ENCODE measurements at places on chromosomes 7 and 10. TPM values are rescaled to one million over a fixed set of nuclear protein-coding genes. Genes with fewer than 3 reads are reported as not detected.

Gene GPR26
- total RNA-seq: not detected

DNA sequence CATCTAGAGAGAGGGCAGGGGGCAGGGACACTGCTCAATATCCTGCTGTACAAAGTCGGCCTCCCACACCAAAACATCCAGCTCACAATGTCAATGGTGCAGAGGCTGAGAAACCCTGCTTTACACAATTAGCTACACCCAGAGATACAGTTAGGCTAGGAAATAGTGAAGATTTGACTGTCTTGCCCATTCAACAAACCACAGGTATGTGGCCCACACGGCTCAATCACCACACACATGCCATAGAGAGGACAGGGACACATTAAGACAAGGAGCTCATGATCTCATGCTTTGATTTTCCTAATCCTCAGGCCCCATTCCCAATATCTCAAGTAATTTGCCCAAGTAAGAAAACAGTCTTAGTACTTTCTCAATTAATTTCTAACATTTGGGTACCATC is 110.4 kb downstream of the OSBPL3 start:
- peaks cover 64% of the 10 kb centered on the region for H3K36me3 ChIP-seq
- no peak for DNase-seq
- no peak overlapping the region for H3K4me3 ChIP-seq
- no peaks in the 10 kb centered on the region for H3K27me3 ChIP-seq

- DNase-seq: no peak
- H3K4me3 ChIP-seq: no peak overlapping the region
- peaks cover 14% of the 10 kb centered on the region for H3K4me1 ChIP-seq
- no peaks in the 10 kb centered on the region for H3K27me3 ChIP-seq
- peaks cover 65% of the 10 kb centered on the region for H3K36me3 ChIP-seq
- H3K27ac ChIP-seq: peak overlapping the region; percentile 25
Measured at GRCh38 chr10:6225263-6225814, 22.6 kb downstream of the PFKFB3 start.

GRCh38 chr7:123974326-123974908 is 49.4 kb downstream of the SPAM1 start:
- no peak overlapping the region for H3K27ac ChIP-seq
- no peak overlapping the region for H3K4me3 ChIP-seq
- no peaks in the 10 kb centered on the region for H3K4me1 ChIP-seq
- H3K27me3 ChIP-seq: no peaks in the 10 kb centered on the region

DNA sequence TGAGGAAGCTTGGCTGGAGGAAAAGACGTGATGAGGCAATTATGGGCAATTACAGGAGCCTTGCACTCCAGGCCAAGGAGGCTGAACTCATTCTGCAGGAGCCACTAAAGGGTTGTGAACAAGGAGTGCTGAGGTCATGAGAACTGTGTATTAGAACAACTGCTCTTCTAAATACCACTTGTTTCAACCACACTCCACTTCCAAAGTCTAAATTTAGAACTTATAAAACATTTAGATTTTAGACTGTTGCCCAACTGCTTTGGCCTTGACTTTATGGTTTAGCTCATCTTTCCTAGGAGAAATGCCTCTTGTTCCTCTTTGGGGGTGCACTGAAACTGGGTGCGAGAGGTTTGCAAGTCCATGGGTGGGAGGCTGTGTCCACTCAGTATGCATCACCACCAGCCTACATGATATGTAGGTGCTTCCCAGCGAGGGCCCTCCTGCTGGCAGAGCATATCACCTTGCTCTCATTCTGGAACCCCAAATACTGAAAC is 199.7 kb upstream of the AOAH start:
- H3K4me3 ChIP-seq: no peak overlapping the region
- DNase-seq: no peak
- no peaks in the 10 kb centered on the region for H3K27me3 ChIP-seq
- no peak overlapping the region for H3K27ac ChIP-seq
- no peaks in the 10 kb centered on the region for H3K4me1 ChIP-seq

- peak; percentile 13 for DNase-seq
- H3K4me3 ChIP-seq: no peak overlapping the region
- H3K27me3 ChIP-seq: no peaks in the 10 kb centered on the region
- H3K36me3 ChIP-seq: peaks cover 3% of the 10 kb centered on the region
- peaks cover 16% of the 10 kb centered on the region for H3K4me1 ChIP-seq
- H3K27ac ChIP-seq: no peak overlapping the region
Measured at GRCh38 chr7:17118412-17118811, 180.0 kb upstream of the AHR start.

GRCh38 chr7:133535308-133535707 is 282.4 kb downstream of the EXOC4 start:
- no peak overlapping the region for H3K4me3 ChIP-seq
- no peaks in the 10 kb centered on the region for H3K27me3 ChIP-seq
- H3K36me3 ChIP-seq: no peaks in the 10 kb centered on the region
- no peaks in the 10 kb centered on the region for H3K4me1 ChIP-seq
- DNase-seq: no peak
- no peak overlapping the region for H3K27ac ChIP-seq

- peaks cover 16% of the 10 kb centered on the region for H3K4me1 ChIP-seq
- peaks cover 54% of the 10 kb centered on the region for H3K27me3 ChIP-seq
- no peak overlapping the region for H3K27ac ChIP-seq
- H3K4me3 ChIP-seq: peak overlapping the region; percentile 64
Measured at GRCh38 chr10:11824376-11824775, 1.2 kb downstream of the PROSER2 start.

- no peaks in the 10 kb centered on the region for H3K4me1 ChIP-seq
- H3K36me3 ChIP-seq: no peaks in the 10 kb centered on the region
- H3K4me3 ChIP-seq: no peak overlapping the region
- no peak overlapping the region for H3K27ac ChIP-seq
Measured at GRCh38 chr10:17344206-17344605, 110.2 kb downstream of the ST8SIA6 start.

- H3K4me3 ChIP-seq: no peak overlapping the region
- peaks cover 34% of the 10 kb centered on the region for H3K27me3 ChIP-seq
- peaks cover 2% of the 10 kb centered on the region for H3K4me1 ChIP-seq
- no peaks in the 10 kb centered on the region for H3K36me3 ChIP-seq
- DNase-seq: peak; percentile 12
- no peak overlapping the region for H3K27ac ChIP-seq
Measured at GRCh38 chr7:41696323-41696916, 6.5 kb downstream of the INHBA start.

GRCh38 chr10:12503311-12503710 is 154.0 kb downstream of the CAMK1D start:
- no peak overlapping the region for H3K27ac ChIP-seq
- H3K36me3 ChIP-seq: no peaks in the 10 kb centered on the region
- H3K4me1 ChIP-seq: peaks cover 50% of the 10 kb centered on the region
- no peaks in the 10 kb centered on the region for H3K27me3 ChIP-seq

Gene FBXL13
- 0.15 TPM for total RNA-seq

Gene DGKI
- 0.06 TPM for total RNA-seq

Gene ZEB1
- 46.2 TPM for total RNA-seq

Gene DKK1
- total RNA-seq: not detected

DNA sequence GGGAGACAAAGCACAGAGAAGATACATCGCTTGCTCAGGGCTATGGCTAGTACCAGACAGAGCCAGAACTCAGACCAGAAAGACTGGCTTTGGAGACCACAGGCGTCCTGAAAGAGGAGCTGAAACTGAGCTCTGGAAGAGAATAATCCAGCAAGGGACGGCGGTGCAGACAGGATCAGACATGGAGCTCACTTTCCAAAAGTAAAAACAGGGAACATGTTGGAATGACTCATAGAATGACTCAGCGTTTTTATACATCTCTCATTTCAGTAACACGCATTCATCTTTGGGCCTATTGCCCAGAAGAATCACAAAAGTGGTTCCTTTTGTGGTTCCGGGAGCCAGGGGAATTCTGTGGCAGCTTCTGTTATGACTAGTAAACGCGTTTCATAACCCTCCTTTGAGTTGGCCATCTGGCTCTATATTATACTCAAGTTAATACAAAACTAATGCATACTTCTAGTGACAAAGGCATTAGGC is 37.2 kb downstream of the PLEKHS1 start:
- no peak overlapping the region for H3K27ac ChIP-seq
- H3K4me3 ChIP-seq: no peak overlapping the region
- H3K4me1 ChIP-seq: no peaks in the 10 kb centered on the region
- DNase-seq: no peak

DNA sequence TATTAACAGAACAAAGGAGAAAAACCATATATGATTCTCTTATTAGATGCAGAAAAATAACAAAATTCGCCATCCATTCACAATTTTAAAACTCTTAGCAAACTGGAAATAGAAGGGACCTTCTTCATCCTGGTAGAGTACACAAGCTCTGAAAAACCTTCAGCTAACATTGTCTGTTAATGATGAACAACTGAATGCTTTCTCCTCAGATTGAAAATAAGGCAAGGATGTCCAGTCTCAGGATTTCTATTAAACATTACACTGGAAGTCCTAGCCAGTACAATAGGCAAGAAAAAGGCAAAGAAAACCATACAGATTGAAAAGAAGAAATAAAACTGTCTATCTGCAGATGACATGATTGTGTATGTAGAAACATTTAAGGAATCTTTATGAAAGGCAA is 16.0 kb upstream of the CCNY start:
- H3K4me1 ChIP-seq: peaks cover 5% of the 10 kb centered on the region
- no peaks in the 10 kb centered on the region for H3K27me3 ChIP-seq
- no peak overlapping the region for H3K4me3 ChIP-seq
- DNase-seq: no peak
- peaks cover 49% of the 10 kb centered on the region for H3K36me3 ChIP-seq
- H3K27ac ChIP-seq: no peak overlapping the region

GRCh38 chr10:107656932-107657331 is 492.4 kb upstream of the SORCS1 start:
- H3K36me3 ChIP-seq: no peaks in the 10 kb centered on the region
- H3K27ac ChIP-seq: no peak overlapping the region
- H3K4me3 ChIP-seq: no peak overlapping the region
- H3K4me1 ChIP-seq: peaks cover 7% of the 10 kb centered on the region

Gene MMRN2
- not detected for total RNA-seq

DNA sequence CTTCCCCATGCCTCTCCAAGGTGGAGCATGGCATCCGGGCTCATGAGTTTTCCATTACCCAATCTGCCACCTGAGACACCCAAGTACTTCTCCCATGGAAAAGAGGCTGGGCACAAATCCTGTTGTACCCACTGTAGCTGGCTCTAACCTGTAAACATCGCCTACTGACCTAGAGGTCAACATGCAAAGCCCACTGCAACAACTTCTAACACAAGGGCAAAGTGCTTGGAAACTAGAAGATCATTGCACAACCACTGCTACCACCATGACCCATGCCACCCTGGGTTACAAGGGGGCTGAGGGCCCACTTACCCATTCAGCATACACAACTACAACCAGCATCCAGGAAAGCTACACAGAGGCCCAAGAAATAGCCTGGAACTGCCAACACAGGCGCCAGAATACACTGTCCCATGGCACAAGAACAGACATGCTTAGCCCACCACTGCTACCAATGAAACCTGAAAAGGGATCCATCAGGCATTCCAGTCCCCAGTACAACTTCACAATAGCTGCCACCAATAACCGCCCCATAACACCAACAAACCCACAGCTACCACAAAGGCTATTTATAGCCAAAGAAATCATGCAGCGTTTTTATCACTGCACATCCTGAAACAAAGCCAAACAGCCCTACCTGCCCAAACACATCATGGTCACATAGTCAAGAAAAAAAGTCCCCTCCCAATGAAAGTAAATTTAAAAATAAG is 63.4 kb downstream of the RNF32 start:
- no peaks in the 10 kb centered on the region for H3K27me3 ChIP-seq
- no peak for DNase-seq
- H3K27ac ChIP-seq: no peak overlapping the region
- no peak overlapping the region for H3K4me3 ChIP-seq
- H3K36me3 ChIP-seq: peaks cover 29% of the 10 kb centered on the region

DNA sequence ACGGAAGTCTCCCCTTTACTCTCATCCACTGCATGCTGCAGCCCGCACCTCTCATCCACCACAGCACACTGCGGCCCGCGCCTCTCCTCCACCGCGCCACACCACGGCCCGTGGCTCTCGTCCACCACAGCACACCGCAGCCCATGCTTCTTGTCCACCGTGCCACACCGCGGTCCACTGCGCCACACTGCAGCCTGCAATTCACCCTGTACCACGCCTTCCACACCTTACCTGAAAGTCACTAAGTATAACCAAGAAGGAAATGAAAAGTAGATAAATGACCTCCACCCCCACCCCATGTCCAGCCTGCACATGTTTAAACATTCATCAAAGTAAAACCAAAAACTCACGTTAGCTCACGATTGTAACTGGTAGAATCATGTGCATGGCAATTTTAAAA is 176.1 kb downstream of the DIP2C start:
- H3K27me3 ChIP-seq: peaks cover 3% of the 10 kb centered on the region
- H3K4me3 ChIP-seq: no peak overlapping the region
- DNase-seq: no peak
- peaks cover 14% of the 10 kb centered on the region for H3K4me1 ChIP-seq

- H3K4me1 ChIP-seq: no peaks in the 10 kb centered on the region
- H3K27me3 ChIP-seq: peaks cover 14% of the 10 kb centered on the region
- DNase-seq: no peak
Measured at GRCh38 chr10:48626986-48627731, 22.3 kb upstream of the ARHGAP22 start.

GRCh38 chr7:157208571-157209413 is 70.1 kb downstream of the UBE3C start:
- H3K27ac ChIP-seq: no peak overlapping the region
- H3K4me1 ChIP-seq: no peaks in the 10 kb centered on the region
- H3K27me3 ChIP-seq: no peaks in the 10 kb centered on the region
- no peak overlapping the region for H3K4me3 ChIP-seq

DNA sequence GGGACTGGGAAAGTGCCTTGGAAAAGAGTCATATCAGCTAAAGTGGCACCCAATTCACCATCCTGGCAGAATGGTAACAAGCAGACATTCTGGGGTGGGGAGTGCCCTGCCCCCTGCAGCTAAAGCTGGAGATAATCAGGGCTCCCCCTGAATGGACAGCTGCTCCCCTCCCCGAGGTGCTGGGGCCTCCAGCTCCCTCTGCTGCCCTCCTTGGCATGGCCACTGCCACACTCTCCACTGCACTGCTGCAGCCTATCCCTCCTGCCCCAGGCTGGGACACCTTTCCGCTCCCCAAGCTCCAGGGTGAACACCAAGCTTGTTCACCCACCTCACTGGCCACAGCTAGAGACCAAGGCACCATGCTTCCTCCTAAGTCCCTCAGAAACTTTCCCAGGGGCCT is 9.8 kb upstream of the PARD3 start:
- DNase-seq: no peak
- peaks cover 9% of the 10 kb centered on the region for H3K27me3 ChIP-seq
- H3K27ac ChIP-seq: no peak overlapping the region
- no peak overlapping the region for H3K4me3 ChIP-seq
- H3K4me1 ChIP-seq: no peaks in the 10 kb centered on the region

DNA sequence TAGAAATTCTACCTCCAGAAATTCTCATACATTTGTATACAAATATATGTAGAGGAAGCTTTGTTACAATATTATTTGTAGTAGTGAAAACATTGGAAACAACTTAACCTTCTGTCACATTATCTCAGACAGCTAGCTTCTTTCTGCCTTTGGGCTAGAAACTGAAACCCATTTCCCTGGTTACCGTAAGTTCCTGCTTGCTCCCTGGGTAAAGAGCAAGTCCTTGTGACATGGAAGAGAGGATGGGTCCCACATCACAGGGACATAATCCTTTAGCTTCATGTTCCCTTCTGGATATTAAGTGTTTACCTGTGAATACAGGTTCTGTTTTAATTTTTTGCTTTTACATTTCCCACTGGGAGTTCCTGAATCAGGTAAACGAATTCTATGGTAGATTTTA is 41.8 kb downstream of the KLHDC10 start:
- H3K27me3 ChIP-seq: no peaks in the 10 kb centered on the region
- H3K27ac ChIP-seq: no peak overlapping the region
- H3K4me3 ChIP-seq: no peak overlapping the region
- H3K4me1 ChIP-seq: no peaks in the 10 kb centered on the region
- no peak for DNase-seq

GRCh38 chr7:80428161-80429054 is 83.5 kb downstream of the GNAT3 start:
- H3K27me3 ChIP-seq: peaks cover 2% of the 10 kb centered on the region
- H3K4me1 ChIP-seq: no peaks in the 10 kb centered on the region
- no peak overlapping the region for H3K4me3 ChIP-seq
- no peaks in the 10 kb centered on the region for H3K36me3 ChIP-seq
- no peak overlapping the region for H3K27ac ChIP-seq

Gene MSMB
- total RNA-seq: not detected

Gene LYZL1
- not detected for total RNA-seq
